ENCODE measurements at places on chromosomes 4 and X.

- no peak for DNase-seq
Observed at GRCh38 chr4:126821152-126821551, 811.6 kb upstream of the INTU start.

DNA sequence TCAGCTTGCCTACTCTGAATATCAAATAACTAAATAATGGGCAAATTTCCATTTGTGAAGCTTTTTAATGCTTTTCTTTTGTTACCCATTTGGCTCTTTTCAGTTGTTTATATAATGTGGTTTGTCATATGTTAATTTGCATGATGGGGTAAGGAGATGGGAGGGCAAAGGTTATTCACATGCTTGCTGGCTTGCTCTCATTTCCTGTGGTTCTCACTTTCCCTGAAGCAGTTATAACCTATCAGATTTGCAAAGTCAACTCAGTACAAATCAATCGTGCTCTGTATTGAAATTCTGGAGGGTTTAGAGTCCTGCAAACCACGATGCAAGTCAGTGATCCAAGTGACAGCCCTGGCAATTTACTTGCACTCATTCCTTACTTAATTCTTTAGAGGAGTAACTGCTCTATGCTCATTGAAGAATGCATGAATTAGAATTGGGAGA is 711.2 kb downstream of the ADGRL3 start:
- DNase-seq = no peak

DNA sequence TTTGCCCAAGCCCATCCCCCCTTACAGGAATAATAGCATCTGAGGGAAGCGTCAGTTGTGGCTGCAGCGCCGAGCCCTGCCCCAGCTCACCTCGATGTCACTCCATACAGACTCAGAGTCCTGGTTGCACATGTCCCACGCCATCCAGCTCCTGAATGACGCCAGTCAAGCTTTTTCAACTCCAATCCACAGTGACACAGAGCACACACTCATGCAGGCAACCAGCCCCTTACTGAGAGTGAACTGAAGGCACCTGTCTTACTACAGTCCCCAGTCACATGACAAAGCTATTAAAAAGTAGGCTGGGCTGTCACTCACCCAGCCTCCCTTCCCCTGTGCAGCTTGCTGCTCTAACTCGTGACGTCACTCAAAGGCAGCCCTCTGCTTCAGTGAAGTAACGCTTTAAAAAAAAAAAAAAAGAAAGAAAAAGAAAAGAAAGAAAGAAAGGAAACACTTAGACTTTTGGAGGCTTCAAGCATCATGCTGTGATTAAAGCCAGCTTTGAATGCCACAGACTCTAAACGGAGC is at the start of gene PPARGC1A:
PPARGC1A (minus strand) TSS at position 234 of the 528 bp plus-strand sequence; CDS start at position 144, 90 bp downstream.
- peak; percentile 4 for DNase-seq

DNA sequence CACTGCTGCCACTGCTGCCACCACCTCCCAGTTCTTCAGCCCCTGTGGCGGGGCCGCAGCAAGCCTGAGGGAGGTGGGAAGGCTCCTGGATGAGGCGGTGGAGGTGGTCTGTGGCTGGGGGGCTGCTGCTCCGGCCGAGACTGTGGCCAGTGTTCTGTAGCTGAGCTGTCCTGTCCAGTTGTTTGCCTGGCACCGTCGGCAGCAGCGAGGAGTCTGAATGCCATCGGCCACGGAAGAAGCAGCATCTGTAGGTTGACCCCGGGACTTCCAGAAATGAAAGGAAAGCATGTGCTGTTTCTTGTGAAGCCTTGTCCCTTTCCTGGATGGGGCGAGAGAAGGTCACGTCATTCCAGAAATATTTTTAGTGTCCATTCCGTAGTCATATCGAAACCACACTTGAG is 3.3 kb downstream of the C4orf54 start:
- no peak for DNase-seq

- peak; percentile 25 for DNase-seq
Observed at GRCh38 chr4:98260047-98260578, 1.1 kb upstream of the RAP1GDS1 start.

- DNase-seq = no peak
Observed at GRCh38 chr4:129806986-129807385, 711.0 kb downstream of the C4orf33 start.

GRCh38 chr4:72205298-72205697 is 173.5 kb downstream of the NPFFR2 start:
- DNase-seq = no peak

GRCh38 chr4:22091352-22091717 is 142.8 kb upstream of the KCNIP4 start:
- no peak for DNase-seq

DNA sequence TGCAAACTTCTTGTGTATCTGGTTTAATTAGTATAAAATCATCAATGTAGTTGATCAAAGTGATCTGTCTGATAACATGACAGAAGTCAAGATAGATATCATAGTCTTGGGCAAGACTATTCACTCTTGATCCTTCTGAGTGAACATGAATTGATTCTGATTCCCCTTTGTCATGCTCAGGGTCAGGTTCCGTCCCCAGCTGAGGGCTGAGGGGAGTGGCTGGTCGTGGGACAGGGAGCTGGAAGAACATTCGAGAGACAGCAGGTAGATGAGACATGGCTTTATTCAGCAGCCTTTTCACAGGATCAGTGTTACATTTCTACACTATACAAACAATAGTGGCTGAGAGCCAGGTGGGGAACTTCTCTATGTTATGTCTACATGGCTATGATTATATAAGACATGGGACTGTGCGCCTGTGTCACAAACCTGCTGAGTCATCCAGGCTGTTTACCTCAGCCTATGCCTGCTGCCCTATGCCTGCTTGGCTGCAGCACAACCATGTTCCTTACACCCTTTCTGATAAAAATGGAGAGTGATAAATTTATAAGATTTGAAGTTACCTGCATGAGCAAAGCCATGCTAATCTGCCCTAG is 586.9 kb upstream of the NR3C2 start:
- no peak for DNase-seq

- no peak for DNase-seq
Observed at GRCh38 chrX:37697169-37697760, 11.7 kb downstream of the XK start.

GRCh38 chr4:85210353-85210752 is 243.9 kb upstream of the WDFY3 start:
- no peak for DNase-seq

- DNase-seq = no peak
Observed at GRCh38 chrX:41984628-41985027, 61.3 kb upstream of the CASK start.

- DNase-seq = no peak
Observed at GRCh38 chrX:115177932-115178331, 11.3 kb upstream of the RBMXL3 start.

DNA sequence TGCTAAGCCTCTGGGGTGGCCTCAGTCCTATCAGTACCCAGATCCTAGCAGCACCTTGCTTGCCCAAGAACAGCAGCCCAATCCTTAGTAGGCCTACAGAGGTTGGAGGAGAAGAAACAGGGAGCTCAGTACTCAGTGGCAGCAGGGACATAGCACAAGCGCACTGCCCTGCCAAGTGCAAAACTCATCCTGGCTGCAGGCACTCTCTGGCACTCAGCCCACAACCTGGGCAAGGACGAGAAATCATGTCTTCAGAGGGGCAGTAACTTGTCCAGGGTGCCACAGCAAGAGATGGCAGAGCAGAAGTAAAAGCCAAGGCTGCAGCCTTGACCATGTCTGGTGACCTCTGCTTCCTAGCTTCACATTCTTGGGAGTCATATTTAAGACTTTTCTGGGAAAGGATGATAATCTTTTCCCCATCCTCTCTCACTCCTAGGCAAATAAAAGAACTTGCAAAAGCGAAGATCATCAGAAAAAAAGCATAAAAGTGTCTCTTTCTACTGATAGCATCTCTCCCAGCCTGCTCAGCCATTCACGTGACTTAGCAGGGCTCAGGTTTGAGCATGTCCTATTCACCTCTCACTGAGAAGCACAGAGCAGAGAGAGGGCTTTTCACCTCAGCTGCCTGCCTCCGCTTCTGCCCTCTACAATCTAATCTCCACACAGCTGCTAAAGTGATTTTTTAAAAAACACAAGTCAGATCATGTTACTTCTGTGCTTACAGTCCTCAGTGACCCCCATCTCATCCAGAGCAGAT is 37.2 kb upstream of the MAGEA4 start:
- no peak for DNase-seq

DNA sequence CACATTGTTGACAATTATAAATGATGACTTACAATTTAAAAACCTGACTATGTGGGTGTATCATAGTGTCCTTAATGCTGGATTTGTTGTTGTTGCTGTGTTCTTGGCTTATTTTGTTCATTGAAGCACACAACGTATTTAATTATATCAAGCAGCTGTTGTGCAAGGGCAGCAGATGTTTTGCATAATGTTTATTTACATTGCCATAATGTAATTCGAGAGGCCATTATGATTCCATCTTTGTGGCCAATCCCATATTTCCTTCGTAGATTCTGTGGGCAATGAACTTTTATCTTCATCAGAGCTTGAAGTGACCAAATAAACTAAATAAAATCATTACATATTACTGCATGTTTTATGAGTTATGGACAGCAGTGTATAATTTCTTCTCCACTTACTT is 422.6 kb upstream of the GALNTL6 start:
- DNase-seq = no peak

DNA sequence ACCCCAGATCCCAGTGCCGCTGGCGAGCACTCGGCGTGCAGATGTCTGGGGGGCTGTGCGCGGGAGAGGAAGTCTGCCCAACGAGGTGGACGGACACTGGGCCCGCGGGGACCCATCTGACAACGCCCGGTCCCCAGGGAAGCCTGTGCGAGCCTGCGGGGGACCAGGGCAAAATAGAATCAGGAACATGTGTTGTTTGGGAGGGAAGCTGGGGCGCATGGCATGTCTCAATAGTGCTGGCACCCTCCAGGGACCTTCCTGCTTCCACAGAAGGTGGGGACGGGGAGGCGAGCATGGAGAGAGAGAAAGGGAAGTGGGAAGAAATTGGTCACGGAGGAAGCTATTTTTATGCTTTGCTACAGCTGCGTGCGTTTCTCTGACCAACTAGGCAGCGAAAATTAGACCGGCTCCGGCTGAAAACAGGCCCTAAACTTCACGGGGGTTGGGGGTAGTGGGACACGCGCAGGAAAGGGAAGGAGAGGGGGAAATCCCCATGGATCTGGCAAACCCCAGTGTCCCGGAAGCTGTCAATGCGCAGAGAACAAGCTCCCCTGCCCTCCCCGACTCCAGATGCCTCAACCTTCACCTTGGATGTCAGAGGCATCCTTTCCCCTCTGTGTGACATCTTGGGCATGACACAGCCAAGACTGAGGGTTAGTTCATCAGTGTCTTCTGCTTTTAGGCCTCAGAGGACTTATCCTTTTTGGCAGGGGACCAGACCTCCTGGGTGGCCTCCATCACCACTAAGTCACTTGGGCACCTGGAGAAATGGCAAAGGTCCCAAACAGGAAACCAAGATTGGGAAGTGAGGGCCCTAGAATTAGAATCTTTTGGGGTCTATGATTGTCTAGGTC is 169.8 kb upstream of the BCOR start:
- no peak for DNase-seq

- DNase-seq = no peak
Observed at GRCh38 chr4:101123231-101123630, 224.1 kb downstream of the PPP3CA start.

- no peak for DNase-seq
Observed at GRCh38 chrX:16488959-16489358, 161.0 kb upstream of the S100G start.

DNA sequence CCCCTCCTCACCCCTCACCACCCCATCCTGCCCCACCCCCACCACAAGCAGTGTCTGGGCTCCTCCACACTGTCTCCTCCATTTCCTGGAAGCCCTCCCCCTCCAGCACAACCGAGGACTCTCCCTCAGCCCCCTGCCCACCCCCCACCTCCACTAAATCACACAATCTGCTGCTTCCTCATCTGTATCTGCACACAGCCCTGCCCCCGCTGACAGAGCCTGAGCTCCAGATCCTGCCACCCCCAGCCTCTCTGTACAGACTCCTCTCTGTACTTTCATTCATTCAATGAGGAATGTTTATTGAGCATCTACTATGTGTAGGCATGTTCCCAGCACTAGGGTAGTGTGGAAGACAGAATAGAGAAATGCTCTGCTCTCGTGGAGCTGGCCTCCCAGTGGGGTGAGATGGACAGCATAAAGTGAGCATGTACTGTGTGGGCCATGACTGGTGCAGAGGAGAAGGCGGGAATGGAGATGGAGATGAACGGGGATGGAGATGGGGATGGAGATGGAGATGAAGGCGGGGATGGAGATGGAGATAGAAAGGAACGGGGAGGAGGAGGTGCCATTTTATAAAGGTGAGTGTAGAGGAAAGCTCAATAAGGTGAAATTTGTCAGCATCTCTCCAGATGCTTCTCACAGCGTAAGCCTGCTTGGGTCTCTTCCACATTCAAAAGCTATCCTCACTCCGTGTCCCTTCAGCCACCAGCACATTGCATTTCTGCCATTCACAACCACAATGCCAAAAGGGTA is 2.5 kb upstream of the PPP2R2C start:
- no peak for DNase-seq

GRCh38 chrX:71181558-71181909 is 36.9 kb downstream of the NLGN3 start:
- DNase-seq = no peak

- DNase-seq = peak; percentile 28
Observed at GRCh38 chr4:82201805-82202641, 171.8 kb downstream of the HNRNPD start.

DNA sequence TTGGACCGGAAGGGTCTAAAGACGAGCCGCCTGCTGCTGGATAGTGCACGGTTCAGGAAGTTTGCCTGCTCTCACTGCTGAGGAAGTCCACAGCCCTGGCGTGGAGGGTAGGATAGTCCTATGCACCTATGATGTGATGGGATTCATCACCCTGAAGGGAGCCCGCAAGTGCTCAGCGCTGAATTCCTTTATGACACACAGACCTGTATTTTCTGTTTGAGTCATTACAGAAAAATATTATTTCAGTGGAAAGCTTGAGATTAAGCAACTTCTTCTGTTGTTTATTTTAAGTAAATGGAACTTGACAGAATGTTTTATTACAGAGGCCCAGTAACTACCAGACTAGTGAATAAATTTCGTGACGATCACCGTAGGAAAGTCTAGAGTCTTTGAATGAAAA is 123.2 kb downstream of the TRIML1 start:
- no peak for DNase-seq

- no peak for DNase-seq
Observed at GRCh38 chr4:2977211-2978088, 14.1 kb downstream of the GRK4 start.

GRCh38 chrX:81890521-81890920 is 688.6 kb downstream of the SH3BGRL start:
- DNase-seq = no peak

DNA sequence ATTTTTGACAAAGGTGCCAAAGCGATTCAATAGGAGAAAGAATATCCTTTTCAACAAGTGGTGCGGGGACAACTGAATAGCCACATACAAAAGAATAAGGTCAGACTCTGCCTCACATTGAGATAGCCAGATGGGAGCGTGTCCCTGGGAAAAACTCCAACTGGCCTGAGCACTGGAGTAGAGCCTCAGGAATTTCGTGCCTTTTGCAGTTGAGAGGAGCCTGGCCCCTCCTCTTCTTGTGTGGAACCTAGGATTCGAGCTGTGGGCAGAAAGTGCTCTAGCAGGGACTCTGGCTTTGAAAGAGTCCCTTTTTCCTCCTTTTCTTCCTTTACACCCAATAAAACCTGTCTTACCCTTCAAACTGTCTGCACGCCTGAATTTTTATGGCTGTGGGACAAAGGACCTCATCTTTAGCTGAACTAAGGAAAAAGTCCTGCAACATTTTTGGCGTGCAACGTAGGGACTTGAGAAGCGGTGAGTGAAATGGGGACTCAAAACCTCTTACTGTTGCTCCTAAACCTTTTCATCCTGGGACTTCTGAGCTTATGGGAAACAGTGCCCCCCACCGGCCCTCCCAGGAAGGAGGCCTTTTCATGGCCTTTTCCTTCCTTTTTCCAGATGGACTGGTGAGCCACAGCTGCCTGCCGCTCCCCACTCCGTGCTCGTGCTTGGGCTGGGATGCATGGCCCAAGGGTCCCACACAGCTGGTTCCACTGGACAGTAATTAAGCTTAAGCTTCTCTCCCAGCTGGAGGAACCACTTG is 68.6 kb downstream of the BMP15 start:
- no peak for DNase-seq
